NCI-H2029 treated with DMSO at 0.1 percent for 48 hours (cell line): ENCODE measurements at places on chromosomes 12 and 14.

- no peak for DNase-seq
Observed at GRCh38 chr12:2341871-2342270, 289.1 kb downstream of the CACNA1C start.

GRCh38 chr12:104275689-104276088, 27.9 kb upstream of the EID3 start:
- DNase-seq, result no peak

GRCh38 chr14:90276646-90277367, 20.5 kb downstream of the PSMC1 start:
- DNase-seq, result no peak

DNA sequence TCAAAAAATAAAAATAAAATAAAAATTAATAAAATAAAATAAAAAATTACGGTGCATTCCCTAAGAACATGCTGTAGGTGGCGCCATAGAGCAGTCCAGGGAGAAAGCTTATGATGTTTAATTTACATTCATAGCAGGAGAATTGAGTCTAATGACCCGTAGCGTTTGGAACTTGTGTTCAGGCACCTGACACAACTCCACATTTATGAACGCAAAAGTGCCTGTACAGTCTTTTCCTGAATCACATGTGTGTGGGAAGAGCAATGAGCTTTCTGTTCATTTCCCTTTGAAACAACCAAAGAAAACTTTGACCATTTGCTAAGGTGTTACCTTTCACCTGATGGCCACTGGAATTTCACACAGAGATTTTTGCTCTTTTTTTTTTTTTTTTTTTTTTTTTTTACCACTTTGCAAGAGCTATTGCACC, 60.6 kb upstream of the KCNA1 start:
- no peak for DNase-seq

GRCh38 chr12:114995891-114996290, 311.9 kb upstream of the TBX3 start:
- DNase-seq, result no peak

DNA sequence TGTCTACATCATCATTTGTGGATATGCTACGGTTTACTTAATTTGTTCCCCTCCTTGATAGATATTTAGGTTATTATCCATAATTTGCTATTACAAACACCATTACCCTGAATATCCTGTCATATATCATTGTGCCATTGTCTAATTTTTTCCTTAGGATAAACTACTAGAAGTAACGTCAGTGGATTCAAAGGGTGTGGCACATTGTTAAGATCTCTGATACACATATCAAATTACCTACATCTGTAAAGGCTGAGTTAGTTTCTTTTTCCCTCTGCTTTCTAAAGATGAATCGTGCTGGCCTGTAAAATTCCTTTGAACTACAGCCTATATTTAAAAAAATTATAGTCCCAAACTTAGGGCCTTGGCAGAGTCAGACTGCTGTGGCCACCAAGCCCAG, 53.9 kb upstream of the STRN3 start:
- DNase-seq, result no peak
